ENCODE measurements at places on chromosomes 6 and 20. TPM values are rescaled to one million over a fixed set of nuclear protein-coding genes. Genes with fewer than 3 reads are reported as not detected.

Gene RPS6KA2
- 64.9 TPM for total RNA-seq

Gene NKX2-2
- not detected for total RNA-seq

Gene FBXL4
- 44.0 TPM for total RNA-seq

Gene SNX3
- total RNA-seq = 97.5 TPM

Gene THBS2
- total RNA-seq = 17.8 TPM

Gene TFAP2D
- total RNA-seq = not detected

Gene CD109
- 6.2 TPM for total RNA-seq

Gene PAK5
- total RNA-seq = not detected

Gene ZSCAN26
- 20.9 TPM for total RNA-seq

Gene ABHD16B
- total RNA-seq = not detected

Gene GID8
- 30.8 TPM for total RNA-seq

Gene RBM38
- 11.7 TPM for total RNA-seq

Gene LST1
- 2.5 TPM for total RNA-seq

Gene SEL1L2
- total RNA-seq = not detected

Gene SLC22A1
- 4.2 TPM for total RNA-seq

Gene C6orf52
- not detected for total RNA-seq

Gene MICB
- 2.7 TPM for total RNA-seq

Gene PPP1R14C
- 80.8 TPM for total RNA-seq

Gene MYCT1
- total RNA-seq = 15.0 TPM

Gene UBD
- total RNA-seq = 1.5 TPM

Gene RIMS1
- total RNA-seq = 0.34 TPM

Gene OR2B2
- not detected for total RNA-seq

Gene BCL2L1
- 111 TPM for total RNA-seq

Gene GPX6
- not detected for total RNA-seq

Gene KIFC1
- 0.49 TPM for total RNA-seq

Gene MEP1A
- total RNA-seq = not detected

Gene BPIFB4
- not detected for total RNA-seq

Gene TAGAP
- total RNA-seq = 3.7 TPM

Gene WFDC5
- total RNA-seq = not detected

Gene VGLL2
- not detected for total RNA-seq

Gene DACT2
- total RNA-seq = 0.27 TPM

Gene TNXB
- 42.2 TPM for total RNA-seq

Gene GATA5
- not detected for total RNA-seq

Gene FOXQ1
- 0.68 TPM for total RNA-seq

Gene SLA2
- total RNA-seq = 0.50 TPM

Gene CGAS
- 4.1 TPM for total RNA-seq

Gene GINS1
- total RNA-seq = 0.44 TPM

Gene POPDC3
- total RNA-seq = not detected

Gene PNPLA1
- total RNA-seq = 0.11 TPM

Gene CYP24A1
- 0.44 TPM for total RNA-seq

Gene DTD1
- total RNA-seq = 54.8 TPM

Gene KHDRBS2
- total RNA-seq = 19.2 TPM

Gene PEX7
- total RNA-seq = 17.5 TPM

Gene AGER
- 20.6 TPM for total RNA-seq

Gene GPLD1
- 5.1 TPM for total RNA-seq

Gene CEBPB
- total RNA-seq = 132 TPM

Gene PTGIS
- total RNA-seq = 10.1 TPM

Gene GSTA4
- total RNA-seq = 24.6 TPM

Gene RHAG
- not detected for total RNA-seq

Gene LINC00237
- total RNA-seq = not detected

Gene SRMS
- total RNA-seq = not detected

Gene C20orf141
- total RNA-seq = not detected

Gene OXT
- total RNA-seq = not detected

Gene HS3ST5
- not detected for total RNA-seq

Gene ME1
- total RNA-seq = 55.9 TPM

Gene PPP1R16B
- 7.9 TPM for total RNA-seq

Gene ZBTB12
- total RNA-seq = 2.9 TPM
